ENCODE measurements at places on chromosomes 6 and 20.
A peak's percentile ranks its signal among the peaks of the same experiment; 100 is the strongest.

GRCh38 chr20:19626896-19627295 is 131.2 kb upstream of the RIN2 start:
- DNase-seq = peak; percentile 7

- no peak for DNase-seq
These were observed 98.8 kb downstream of the HUS1B start for GRCh38 chr6:558089-558488.

DNA sequence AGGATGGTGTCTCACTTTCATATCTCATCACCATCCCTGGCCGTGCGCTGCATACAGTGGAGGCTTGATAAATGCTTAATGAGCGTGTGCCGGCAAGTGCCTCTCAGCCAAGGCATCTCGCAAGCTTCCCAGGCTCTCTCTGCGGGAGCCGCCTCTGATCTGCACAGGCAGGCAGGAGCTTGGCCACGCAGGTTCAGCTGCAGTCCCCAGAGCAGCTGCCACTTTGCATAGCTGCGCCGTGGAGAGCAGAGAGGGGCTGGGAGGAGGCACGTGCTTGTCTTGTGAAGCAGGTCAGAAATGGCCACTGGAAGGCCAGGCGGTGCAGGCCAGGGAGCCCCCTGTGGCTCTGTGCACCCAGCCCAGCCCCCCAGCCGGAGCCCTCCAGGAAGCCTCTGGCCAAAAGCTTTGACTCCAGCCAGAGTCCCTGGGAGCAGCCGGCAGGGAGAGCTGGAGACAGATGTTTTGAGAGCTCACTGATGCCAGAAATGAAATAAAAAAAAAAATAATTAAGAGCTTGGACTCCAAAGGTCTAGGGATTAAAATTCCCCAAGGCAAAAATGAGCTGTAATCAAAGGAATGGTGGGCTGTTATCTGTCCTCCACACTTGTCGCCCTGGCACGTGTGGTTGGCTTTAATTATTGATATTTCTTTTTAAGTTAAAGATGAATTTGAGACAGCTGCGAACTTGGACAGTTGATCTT is 377.0 kb downstream of the CDH4 start:
- DNase-seq = peak; percentile 25

DNA sequence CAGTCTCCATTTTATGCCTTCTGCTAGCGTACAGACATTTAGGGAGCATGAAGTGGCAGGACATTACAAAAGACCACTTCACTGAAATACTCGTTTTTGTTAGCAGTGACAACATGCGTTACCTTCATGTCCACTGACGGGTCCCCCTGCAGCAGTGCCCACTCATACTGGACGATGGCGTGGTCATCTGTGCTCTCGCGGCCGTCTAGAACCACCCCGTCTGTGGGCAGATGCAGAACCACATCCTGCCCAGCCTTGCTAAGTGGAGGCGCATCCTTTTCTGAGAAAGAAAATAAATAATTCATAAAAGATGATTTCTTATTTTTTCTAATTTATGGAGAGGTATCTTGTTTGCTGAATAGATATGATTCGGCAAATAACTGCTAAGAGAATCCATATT is 11.3 kb downstream of the LRP11 start:
- no peak for DNase-seq

- DNase-seq = no peak
These were observed 26.9 kb downstream of the TTLL2 start for GRCh38 chr6:167351656-167352345.

GRCh38 chr6:26516481-26517427 is 16.7 kb downstream of the BTN1A1 start:
- DNase-seq = no peak

DNA sequence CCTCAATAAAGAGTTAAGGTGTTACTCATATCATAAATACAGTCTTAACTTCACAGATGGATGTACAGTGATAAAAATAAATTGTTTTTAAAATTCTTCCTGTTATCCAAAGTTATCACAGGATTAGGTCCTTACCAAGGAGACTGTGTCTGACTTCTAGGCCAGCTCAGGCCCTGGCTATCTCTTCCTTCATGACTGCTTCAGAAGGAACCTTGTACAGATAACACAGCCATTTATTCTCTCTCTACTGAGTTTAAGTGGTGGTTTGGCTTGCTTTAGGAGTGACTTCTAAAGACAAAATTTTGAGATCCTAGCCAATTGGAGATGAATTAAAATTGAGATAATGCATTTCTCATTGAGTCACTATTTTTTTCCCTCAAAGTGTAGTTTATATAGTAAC is 40.8 kb upstream of the RNF182 start:
- DNase-seq = peak; percentile 52

GRCh38 chr6:20404641-20405032 is 3.0 kb downstream of the E2F3 start:
- DNase-seq = peak; percentile 74

- peak; percentile 68 for DNase-seq
These were observed 26.3 kb upstream of the TFB1M start for GRCh38 chr6:155340464-155341129.

DNA sequence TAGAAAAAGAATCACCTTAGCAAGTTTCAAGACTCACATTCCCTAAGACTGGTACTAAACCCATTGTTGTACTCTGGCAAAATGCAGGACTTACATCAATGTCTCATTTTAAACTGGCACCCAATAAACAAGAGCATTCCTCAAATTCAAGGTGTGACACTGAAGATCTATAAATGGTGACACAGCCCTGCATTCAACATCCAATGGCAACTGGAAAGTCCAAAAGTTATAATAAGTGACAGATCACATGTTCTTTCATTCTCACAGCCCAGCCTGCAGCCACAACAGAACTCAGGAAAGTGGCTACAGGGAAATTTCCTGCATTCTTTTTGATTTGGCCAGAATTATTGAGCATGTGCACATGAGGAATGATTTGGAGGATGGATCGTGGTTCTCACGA is 57.5 kb downstream of the MBOAT1 start:
- no peak for DNase-seq

DNA sequence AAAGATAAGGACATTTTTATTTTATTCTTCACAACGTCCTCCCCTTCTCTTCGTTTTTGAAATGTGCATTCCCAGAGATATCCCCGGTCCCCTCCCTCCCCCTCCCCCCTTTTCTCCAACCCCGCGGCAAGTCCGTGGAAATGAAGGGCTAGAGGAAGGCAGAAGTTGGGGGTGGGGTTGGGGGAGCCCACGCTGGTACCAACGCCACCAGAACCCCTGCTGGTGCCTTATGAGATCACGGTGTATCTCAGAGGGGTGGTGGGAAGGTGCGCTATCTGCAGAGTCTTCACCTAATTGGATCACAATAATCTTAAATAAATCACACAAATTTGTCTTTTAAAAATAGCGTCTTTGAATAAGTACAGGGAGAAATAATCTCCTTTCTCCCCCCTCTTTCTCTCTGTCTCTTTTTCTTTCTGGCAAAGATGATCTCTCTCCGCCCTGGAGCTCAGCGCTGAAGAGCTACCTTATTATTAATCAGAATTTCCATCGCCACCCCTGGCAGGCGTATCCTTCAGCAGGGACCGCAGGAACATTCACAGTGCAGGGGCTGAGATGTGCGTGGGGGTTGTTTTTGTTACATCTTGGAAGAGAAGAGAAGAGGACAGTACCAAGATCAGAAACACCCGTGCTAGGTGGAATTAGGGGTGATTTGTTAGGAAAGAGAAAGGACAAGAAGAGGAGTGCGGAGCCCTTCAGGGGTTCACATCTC is 915 bp downstream of the CLVS2 start:
- no peak for DNase-seq

DNA sequence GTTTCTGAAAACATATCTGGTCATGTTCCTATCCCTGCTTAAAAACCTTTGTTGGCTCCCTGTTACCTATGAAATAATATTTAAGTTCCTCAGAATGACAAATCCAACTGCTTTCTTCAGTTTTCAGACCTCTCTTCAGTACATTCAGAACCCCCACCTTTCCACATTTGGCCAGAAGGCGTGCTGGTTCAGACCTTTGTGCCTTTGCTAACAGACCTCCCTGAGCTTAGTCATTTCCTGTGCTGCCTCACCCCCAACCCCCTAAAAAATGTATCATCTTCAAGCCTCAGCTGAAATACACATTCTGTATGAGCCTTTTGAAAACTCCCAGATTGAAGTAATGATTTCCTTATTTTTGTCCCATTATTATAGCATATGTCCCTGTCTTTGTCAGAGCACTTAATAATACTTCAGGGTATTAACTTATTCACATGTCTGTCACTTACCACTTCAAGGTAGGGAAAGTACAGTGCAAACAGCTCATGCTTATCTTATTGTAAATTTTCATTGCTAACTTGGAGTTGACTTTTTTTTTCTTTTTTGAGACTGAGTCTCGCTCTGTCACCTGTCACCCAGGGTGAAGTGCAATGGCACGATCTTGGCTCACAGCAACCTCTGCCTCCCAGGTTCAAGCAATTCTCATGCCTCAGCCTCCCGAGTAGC is 19.7 kb downstream of the FAM217A start:
- DNase-seq = peak; percentile 88

- DNase-seq = no peak
These were observed 134.9 kb upstream of the CEP162 start for GRCh38 chr6:84362193-84362821.

DNA sequence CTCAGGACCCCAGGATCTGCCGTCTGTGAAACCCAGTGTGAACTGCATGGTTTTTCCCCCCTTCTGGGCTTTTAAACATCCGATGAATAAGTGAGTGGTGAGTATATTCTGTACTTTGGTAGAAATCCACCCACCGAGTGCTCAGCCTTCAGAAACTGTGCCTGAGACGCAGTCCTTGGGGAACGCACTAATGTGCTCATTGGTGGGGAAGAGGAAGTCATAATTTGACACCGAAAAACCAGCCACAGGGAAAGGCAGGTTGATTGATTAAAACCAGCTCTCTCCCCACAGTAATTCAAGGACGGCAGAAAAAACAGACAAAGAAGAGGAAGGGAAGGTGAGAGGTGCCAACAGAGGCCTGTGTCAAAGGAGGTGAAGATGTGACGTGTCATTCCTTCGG is 21.7 kb downstream of the EDN3 start:
- DNase-seq = no peak

DNA sequence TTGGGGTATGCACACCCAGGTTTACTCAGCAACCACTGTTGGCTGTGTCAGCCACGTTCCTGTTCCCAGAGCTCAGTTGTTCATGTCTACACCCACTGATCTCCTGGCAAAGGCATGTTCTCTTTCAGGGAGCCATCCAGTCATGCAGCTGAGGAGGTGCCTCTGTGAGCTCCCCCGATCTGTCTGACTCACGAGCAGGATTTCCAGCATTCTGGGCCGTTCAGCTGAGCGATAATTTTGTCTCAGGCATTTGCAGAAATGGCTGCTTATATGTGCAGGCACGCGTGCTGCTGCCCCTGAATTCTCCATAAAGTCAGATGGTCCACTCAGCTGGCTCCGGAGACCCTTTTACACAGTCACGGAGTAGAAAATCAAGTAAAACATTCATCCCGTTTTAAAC is 78.4 kb upstream of the IYD start:
- DNase-seq = peak; percentile 43

DNA sequence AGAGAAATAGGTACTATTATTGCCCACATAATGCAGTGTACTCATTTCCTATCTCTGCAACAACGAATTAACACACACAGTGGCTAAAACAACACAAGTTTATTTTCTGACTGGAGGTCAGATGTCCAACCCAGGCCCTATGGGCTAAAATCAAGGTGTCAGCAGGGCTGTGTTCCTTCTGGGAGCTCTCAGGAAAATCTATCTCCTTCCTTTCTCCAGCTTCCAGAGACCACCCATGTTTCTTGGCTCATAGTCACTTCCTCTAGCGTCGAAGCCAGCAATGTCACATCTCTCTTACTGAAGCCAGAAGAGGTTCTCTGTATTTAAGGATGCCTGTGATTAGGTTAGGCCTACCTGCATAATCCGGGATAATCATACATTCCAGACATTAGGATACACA is 60.9 kb upstream of the TOP1 start:
- no peak for DNase-seq

DNA sequence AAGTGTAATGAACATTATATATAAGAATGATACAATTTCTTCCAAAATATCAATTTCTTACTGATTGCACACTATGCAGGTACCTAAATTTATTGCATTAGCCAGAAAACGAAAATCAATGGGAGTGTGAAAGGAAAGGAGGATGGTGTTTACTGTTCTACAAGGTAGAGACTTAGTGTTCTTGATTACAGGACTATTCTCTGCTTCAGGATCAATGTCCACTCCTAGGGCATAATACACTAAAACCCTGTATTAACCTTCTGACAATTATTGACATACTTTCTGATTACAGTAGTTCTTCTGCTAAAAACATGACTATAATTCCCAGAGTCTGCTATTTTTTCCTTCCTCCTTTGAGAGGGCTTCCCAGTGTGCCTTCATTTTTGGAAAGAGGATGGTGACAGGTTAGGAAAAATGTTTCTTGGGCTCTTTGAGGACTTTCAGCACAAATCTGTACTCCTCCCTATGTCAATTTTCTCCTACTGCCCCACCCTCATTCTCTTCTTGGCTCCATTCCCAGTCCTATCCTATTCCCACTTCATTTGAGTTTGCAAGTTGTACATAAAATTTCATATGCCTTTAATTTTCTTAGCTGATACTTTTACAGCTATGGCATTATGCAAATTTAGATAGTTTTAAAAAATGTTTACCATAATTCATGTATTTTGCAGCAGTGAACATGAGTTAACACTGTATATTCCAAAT is 278.9 kb downstream of the CENPW start:
- DNase-seq = no peak

- peak; percentile 38 for DNase-seq
These were observed 19.0 kb downstream of the SENP6 start for GRCh38 chr6:75620381-75621304.

- peak; percentile 50 for DNase-seq
These were observed 625.9 kb upstream of the FLRT3 start for GRCh38 chr20:14963262-14963663.

DNA sequence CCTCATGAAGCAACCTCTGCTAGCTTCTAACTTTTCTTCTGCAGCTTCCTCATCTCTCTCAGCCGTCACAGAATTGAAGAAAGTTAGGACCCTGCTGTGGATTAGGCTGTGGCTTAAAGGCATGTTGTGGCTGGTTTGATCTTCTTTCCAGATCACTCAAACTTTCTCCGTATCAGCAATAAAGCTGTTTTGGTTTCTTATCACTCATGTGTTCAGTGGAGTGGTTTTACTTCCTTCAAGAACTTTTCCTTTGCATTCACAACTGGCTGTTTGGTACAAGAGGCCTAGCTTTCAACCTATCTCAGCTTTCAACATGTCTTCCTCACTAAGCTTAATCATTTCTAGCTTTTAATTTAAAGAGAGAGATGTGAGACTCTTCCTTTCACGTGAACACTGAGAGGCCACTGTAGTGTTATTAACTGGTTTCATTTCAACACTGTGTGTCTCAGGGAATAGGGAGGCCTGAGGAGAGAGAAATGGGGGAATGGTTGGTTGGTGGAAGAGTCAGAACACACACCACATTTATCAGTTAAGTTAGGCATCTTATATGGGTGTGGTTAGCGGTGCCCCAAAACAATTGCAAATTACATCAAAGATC is 17.2 kb downstream of the ZSCAN23 start:
- no peak for DNase-seq

- no peak for DNase-seq
These were observed 104.0 kb downstream of the MKKS start for GRCh38 chr20:10330071-10330470.
